ENCODE measurements at places on chromosomes 12 and 14. TPM values are rescaled to one million over a fixed set of nuclear protein-coding genes. Genes with fewer than 3 reads are reported as not detected.

FGF23 gene
- not detected for total RNA-seq

BICDL1 gene
- under 0.01 TPM for total RNA-seq

TRHDE gene
- 12.5 TPM for total RNA-seq

BTG1 gene
- 18.5 TPM for total RNA-seq

PLA2G1B gene
- not detected for total RNA-seq

TTLL5 gene
- 17.1 TPM for total RNA-seq

KLRG1 gene
- total RNA-seq, result 1.7 TPM

AKAP5 gene
- total RNA-seq, result 0.17 TPM

PPM1A gene
- total RNA-seq, result 7.9 TPM

PLXNC1 gene
- 0.89 TPM for total RNA-seq

FAM222A gene
- 0.15 TPM for total RNA-seq

IFI27L2 gene
- total RNA-seq, result 226 TPM

ACACB gene
- total RNA-seq, result 2.5 TPM

KLRB1 gene
- total RNA-seq, result not detected

ST8SIA1 gene
- total RNA-seq, result 0.89 TPM

MBD6 gene
- total RNA-seq, result 4.7 TPM

BMP4 gene
- 7.4 TPM for total RNA-seq

B3GNT4 gene
- total RNA-seq, result 0.59 TPM

CALCOCO1 gene
- 40.6 TPM for total RNA-seq

INHBC gene
- not detected for total RNA-seq

KCNH3 gene
- total RNA-seq, result 2.2 TPM

REC8 gene
- total RNA-seq, result 64.6 TPM
